ENCODE measurements at places on chromosomes 6 and 20.

- no peak for DNase-seq
These were observed 950 bp downstream of the PEDS1 start for GRCh38 chr20:50152394-50153152.

DNA sequence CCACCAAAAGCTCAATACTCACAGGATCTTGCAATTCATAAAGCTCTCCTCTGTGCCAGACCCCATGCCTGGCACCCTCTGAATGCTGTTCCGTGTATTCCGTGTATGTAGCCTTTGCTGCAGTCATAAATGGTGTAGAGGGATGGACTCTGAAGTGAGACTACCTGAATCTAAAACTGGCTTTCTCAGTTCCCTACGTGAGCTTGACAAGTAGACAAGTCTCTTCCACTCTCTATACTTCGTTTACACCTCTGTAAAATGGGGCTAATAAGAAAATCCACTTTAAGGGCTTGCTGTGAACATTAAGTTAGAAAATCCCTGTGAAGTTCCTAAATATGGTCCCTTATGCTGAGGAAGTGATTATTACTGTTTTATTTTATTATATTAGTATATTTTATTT, 31.5 kb downstream of the PPP1R16B start:
- no peak for DNase-seq

GRCh38 chr6:11366183-11366933, 133.9 kb upstream of the NEDD9 start:
- no peak for DNase-seq

DNA sequence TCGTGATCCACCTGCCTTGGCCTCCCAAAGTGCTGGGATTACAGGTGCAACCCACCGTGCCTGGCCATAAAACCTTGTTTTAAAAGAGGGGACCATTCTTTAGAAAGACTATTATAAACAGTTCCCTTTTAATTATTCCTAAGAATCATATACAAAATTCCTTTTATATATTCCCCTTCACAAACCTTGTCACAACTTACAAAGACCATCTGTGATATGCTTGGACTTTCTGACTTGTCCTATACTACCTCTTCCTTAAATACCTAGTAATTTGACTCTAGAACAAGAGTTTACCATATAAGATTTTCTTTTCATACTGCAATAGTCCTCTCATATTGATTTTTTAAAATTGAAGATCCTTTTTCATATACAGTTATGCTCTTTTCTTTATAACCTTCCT, 135.8 kb upstream of the PRSS16 start:
- no peak for DNase-seq

GRCh38 chr6:107321793-107322192, 137.6 kb downstream of the PDSS2 start:
- no peak for DNase-seq

- DNase-seq = peak; percentile 61
These were observed 11.3 kb downstream of the SLC2A12 start for GRCh38 chr6:134041093-134041492.

DNA sequence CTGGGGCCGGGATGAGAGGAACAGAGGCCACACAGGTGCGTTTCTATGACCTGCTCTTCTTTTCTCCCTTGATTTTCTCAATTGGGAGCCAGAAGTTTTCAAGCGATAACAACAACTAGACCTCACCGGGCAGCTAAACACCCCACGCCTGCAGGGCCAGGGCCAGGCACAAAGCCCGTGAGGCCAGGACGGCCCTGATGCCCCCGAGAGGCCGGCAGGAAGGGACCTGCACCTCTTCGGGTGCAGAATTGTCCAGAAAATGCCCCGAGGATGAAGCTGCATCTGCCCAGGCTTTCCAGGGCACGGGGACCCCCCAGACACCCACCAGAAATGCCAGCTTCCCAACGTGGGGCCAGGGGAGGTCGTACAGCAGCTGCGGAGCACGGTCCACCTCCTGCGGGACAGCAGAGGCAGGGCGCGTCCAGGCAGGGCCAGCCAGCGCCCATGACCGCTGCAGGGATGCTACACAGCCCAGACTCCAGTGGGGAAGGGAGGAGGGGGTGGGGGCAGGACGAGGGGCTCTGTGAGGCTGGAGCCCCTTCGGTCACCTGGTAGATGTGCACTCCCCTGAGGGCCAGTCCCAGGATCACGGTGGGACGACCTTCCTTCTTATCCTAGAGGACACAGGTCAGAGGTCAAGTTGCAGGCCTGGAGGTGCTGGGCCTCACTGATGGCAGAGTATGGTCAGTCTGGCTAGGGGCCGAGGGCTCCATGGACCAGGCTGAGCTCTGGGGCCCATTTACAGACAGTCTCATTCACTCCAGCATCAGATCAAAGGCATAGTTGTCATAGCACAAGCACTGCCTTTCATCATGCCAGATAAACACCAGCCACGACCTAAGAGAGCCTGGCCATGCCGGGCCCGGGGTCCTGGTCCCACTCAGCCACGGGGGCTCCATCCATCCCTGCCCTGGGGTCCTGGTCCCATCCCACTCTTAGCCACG, 16.4 kb downstream of the FRMD1 start:
- DNase-seq = no peak

GRCh38 chr6:154440022-154440421, 70.5 kb downstream of the CNKSR3 start:
- no peak for DNase-seq

DNA sequence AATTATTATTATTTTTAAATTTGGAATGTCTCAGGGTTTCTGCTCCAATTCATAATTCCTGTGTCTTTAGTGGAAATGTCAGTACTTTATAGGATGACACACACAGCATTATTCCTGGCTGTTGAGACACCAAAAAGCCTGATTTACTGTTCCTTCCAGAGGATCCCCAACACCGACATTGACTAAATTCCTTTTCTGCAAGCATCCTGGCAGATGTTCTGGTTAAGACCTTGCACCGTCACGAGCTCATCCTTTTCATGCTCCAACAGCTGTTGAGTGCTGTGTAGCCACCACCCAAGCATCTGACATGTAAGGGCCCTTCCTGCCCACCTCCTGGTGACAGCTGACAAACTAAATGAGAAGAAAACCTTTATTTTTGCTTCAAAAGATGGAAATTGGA, 284.3 kb upstream of the SULF2 start:
- no peak for DNase-seq

GRCh38 chr6:124434421-124434820, 527.8 kb upstream of the RNF217 start:
- no peak for DNase-seq

- peak; percentile 86 for DNase-seq
These were observed 59.0 kb upstream of the EEF1A1 start for GRCh38 chr6:73579851-73580246.

- DNase-seq = peak; percentile 71
These were observed 17.7 kb downstream of the RIPOR3 start for GRCh38 chr20:50673466-50674137.

DNA sequence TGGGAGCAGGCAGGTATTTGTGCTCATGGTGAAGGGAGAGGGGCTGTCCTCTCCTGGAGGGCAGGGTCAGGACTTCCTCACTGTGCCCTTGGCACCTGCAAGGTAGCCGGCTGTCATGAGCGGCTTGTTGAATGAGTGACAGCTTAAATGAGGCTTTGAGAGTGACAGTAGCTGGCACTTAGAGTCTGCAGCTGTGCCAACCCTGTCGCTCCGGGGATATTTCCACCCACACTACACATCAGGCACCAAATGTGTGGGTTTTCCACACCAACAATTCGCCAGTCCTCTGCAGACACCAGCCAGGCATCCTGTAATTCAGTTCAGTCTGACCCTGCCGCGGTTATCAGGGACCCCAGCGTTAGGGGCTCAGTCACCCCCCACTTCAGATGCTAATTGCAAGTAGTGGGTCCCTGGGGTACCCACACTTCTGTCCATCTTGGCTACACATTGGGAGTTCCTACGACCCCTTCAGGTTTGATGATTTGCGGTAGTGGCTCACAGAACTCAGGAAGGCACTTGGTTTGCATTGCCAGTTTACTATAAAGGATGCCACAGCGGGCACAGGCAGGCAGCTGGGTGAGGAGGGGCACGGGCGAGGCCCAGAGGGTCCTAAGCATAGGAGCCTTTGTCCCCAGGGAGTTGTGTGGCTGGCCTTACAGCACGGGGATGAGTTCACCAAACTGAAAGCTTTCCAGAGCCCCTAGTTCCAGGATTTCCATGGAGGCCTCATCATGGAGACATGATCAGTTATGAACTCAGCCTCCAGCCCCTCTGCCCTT, 9.1 kb downstream of the MTG2 start:
- DNase-seq = no peak

DNA sequence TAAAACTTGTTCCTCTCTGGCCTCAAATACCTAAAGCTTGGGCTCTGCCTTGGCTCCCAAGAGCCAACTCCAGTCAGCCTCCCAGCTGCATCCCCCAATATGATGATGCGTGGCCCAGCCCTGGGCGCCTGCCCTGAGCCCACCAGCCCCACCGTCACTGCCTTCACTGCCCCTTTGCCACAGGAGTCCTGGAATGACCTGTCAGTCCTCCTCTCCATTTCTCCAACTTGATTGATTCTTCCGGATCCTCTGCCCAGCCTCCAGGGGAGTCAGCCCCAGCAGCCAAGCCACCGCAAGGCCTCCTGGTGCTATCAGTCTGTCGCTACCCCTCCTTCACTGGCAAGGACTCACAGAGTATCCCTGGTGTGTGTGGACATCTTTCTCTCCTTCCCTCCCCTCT, 96.7 kb upstream of the PMEPA1 start:
- no peak for DNase-seq

DNA sequence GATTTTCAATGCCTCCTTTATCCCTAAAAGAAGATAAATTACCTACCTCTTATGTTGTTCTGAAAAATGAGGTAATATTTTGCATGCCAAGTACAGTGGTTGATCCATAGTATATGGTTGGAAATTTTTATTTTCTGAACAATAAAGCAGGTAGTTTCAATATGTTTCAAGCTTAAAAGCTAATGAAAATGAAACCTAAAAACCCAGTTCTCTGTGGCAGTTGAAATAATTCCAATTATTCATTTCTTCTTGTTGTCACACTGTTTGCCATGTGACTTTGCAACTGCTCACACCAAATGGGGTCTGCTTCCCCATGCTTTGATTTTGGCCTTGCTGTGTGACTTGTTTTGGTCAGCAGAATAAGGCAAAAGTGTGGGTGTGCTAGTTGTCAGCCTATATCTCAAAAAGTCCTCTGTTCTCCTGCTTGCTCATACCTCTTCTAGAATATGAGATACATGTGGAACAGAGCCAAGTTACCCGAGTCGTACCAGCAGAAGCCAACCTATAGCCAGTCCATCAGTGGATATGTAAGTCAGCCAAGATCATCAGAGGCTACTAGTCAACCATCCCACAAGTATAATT, 197.2 kb upstream of the THEMIS start:
- DNase-seq = no peak

- no peak for DNase-seq
These were observed 177.2 kb upstream of the RNF24 start for GRCh38 chr20:4192378-4193068.

GRCh38 chr6:54805077-54805476, 41.5 kb upstream of the FAM83B start:
- DNase-seq = no peak

- no peak for DNase-seq
These were observed 584.2 kb downstream of the CD109 start for GRCh38 chr6:74280130-74280692.
